Sigmoid colon (tissue), 7 donors: ENCODE measurements at places on chromosomes 13 and 19. TPM values are rescaled to one million over a fixed set of nuclear protein-coding genes. Genes with fewer than 3 reads are reported as not detected.

The IGLON5 gene
- not detected for polyA plus RNA-seq

The EPS8L1 gene
- 36.3 TPM for polyA plus RNA-seq

The IL27RA gene
- polyA plus RNA-seq, result 10.3 TPM

The IQCN gene
- 3.4 TPM for polyA plus RNA-seq

The PRR12 gene
- polyA plus RNA-seq, result 3.0 TPM

The GIPR gene
- polyA plus RNA-seq, result 0.69 TPM

GRCh38 chr19:46704379-46705076 lies 12.4 kb downstream of the PRKD2 start:
- H3K4me1 ChIP-seq, result no peaks in the 10 kb centered on the region
- H3K36me3 ChIP-seq, result peaks cover 82% of the 10 kb centered on the region
- H3K27ac ChIP-seq, result no peak overlapping the region
- no peaks in the 10 kb centered on the region for H3K27me3 ChIP-seq
- H3K4me3 ChIP-seq, result no peak overlapping the region

DNA sequence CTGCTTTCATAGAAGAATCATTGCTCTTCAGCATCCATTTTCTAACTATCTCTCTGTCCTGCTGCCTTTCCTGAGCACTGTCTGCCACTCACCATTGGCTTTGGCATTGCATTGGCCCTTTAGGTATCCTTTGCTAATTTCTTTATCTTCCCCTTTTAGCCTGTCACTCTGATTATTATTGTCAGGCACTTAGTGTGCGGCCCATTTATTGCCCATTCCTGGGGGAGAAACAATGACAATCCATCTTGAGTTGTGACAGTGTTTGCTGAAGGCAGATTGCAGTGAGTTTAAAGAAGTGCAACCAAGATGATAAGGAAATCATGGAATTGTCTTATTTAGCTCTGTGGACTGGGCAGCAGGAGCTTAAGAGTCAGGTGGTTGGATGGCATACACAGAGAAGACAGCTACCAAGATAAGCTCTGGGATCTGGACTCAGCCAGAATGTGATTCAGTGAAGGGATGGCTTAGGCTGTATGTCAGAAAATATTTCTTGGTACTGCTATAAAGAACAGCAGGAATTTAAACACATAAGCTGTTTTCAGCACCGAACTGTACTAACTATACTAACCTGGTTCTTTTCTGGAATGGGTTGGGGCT lies 25.3 kb downstream of the B3GLCT start:
- H3K27me3 ChIP-seq, result no peaks in the 10 kb centered on the region
- no peaks in the 10 kb centered on the region for H3K4me1 ChIP-seq
- H3K4me3 ChIP-seq, result no peak overlapping the region
- no peaks in the 10 kb centered on the region for H3K36me3 ChIP-seq
- H3K27ac ChIP-seq, result no peak overlapping the region
- DNase-seq, result no peak

DNA sequence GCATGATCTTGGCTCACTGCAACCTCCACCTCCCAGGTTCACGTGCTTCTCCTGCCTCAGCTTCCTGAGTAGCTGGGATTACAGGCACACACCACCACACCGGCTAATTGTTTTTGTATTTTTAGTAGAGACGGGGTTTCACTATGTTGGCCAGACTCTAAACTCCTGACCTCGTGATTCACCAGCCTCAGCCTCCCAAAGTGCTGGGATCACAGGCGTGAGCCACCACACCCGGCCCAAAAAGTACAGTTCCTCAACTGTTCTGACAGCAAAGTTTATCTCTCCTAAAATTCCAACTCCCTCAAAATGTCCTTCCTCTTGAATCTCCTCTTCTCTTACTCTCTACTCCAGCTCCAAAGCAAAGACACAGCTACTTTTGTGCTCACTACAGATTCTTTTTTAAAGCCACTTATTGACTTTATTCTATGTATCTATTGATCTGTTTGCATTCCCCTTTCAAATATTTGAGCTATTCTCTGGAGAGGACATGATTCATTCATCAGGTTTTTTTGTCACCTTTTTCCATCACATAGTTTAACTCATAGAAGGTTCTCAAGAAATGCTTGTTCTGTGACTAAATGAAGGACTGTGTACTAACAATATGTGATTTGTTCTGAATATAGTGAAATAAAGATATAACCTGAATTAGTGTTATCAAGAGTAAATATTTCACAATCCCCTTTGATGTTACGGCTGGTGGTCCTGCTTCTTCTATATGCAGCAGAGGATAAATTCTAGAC lies 142.2 kb downstream of the TBC1D4 start:
- no peaks in the 10 kb centered on the region for H3K27me3 ChIP-seq
- DNase-seq, result no peak
- H3K4me1 ChIP-seq, result no peaks in the 10 kb centered on the region
- H3K4me3 ChIP-seq, result no peak overlapping the region
- H3K27ac ChIP-seq, result no peak overlapping the region
- no peaks in the 10 kb centered on the region for H3K36me3 ChIP-seq

- no peak overlapping the region for H3K27ac ChIP-seq
- H3K4me1 ChIP-seq, result peaks cover 5% of the 10 kb centered on the region
- no peaks in the 10 kb centered on the region for H3K27me3 ChIP-seq
- no peaks in the 10 kb centered on the region for H3K36me3 ChIP-seq
- DNase-seq, result peak; percentile 73
Observed at GRCh38 chr19:38792250-38793111, 3.5 kb downstream of the LGALS7B start.

- H3K27me3 ChIP-seq, result no peaks in the 10 kb centered on the region
- no peaks in the 10 kb centered on the region for H3K36me3 ChIP-seq
- no peak for DNase-seq
- no peak overlapping the region for H3K4me3 ChIP-seq
- H3K4me1 ChIP-seq, result peaks cover 12% of the 10 kb centered on the region
- no peak overlapping the region for H3K27ac ChIP-seq
Observed at GRCh38 chr13:30453727-30454126, 12.0 kb downstream of the HMGB1 start.

GRCh38 chr19:55158848-55159749 lies 1.6 kb upstream of the TNNI3 start:
- no peak overlapping the region for H3K4me3 ChIP-seq
- no peak overlapping the region for H3K27ac ChIP-seq
- peaks cover 11% of the 10 kb centered on the region for H3K4me1 ChIP-seq
- DNase-seq, result no peak

GRCh38 chr13:109794095-109794494 lies 7.7 kb upstream of the IRS2 start:
- H3K4me1 ChIP-seq, result no peaks in the 10 kb centered on the region
- DNase-seq, result no peak
- H3K4me3 ChIP-seq, result no peak overlapping the region

GRCh38 chr19:10291554-10292205 lies 1.9 kb downstream of the ICAM5 start:
- H3K36me3 ChIP-seq, result no peaks in the 10 kb centered on the region
- H3K4me1 ChIP-seq, result no peaks in the 10 kb centered on the region
- no peak overlapping the region for H3K27ac ChIP-seq
- peak; percentile 59 for DNase-seq
- H3K4me3 ChIP-seq, result peak overlapping the region; percentile 9
- H3K27me3 ChIP-seq, result peaks cover 89% of the 10 kb centered on the region

GRCh38 chr19:51704626-51705025 lies 11.5 kb downstream of the SPACA6 start:
- no peak for DNase-seq
- H3K36me3 ChIP-seq, result no peaks in the 10 kb centered on the region

DNA sequence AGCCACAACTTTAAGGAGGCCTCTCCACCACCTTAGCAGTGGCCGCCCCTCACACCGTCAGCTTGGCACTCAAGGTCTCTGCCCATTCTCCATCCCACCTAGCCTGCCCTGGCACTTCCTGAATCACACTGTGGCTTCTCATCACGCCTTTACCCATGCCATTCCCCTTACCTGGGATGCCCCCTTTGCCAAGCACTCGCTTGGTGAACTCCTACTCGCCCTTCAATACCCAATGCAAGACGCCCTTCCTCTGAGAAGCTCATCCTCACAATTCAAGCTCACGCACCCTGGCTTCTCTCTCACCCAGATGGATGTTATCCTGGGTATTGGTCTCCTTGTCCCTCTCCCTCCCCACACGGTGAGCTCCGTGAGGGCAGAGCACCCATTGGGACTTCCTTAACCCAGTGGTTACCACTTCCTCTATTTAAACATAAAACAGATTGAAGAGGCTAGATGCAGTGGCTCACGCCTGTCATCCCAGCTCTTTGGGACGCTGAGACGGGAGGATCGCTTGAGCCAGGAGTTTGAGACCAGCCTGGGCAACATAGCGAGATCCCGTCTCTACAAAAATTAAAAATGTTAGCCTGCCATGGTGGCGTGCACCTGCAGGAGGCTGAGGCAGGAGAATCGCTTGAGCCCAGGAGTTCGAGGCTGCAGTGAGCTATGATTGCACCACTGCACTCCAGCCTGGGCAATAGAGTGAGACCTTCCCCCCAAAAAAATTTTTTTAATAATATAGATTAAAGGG lies 12.6 kb upstream of the SHD start:
- no peaks in the 10 kb centered on the region for H3K27me3 ChIP-seq
- no peak for DNase-seq
- no peak overlapping the region for H3K4me3 ChIP-seq
- no peaks in the 10 kb centered on the region for H3K4me1 ChIP-seq

DNA sequence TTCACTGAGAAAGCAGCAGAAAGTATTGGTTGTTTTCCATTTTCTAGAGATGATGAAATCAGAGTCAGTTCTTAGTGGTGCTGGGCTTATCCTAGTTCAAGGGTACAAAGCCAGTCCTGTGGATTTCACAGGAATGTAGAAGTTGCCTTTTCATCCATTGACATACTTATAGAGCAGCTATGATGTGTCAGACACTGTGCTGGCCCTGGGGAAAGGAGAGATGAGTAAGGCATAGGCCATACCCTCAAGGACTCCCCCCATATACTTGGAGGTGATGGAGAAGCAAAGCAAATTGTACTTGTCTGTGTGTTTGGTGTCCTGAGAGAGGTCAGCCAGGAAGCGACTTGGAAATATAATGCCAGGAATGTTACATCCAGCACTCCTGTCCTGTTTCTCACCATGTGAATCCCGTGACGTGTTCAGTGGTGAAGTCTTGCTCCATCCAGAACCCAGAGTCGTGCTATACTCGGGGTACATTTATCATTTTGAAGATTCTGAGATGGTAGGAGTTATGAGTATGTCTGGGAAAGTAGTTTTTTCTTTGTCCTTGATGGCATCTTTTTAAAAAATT lies 22.6 kb downstream of the ERCC5 start:
- no peaks in the 10 kb centered on the region for H3K27me3 ChIP-seq
- H3K4me3 ChIP-seq, result no peak overlapping the region
- peaks cover 7% of the 10 kb centered on the region for H3K4me1 ChIP-seq
- DNase-seq, result no peak

DNA sequence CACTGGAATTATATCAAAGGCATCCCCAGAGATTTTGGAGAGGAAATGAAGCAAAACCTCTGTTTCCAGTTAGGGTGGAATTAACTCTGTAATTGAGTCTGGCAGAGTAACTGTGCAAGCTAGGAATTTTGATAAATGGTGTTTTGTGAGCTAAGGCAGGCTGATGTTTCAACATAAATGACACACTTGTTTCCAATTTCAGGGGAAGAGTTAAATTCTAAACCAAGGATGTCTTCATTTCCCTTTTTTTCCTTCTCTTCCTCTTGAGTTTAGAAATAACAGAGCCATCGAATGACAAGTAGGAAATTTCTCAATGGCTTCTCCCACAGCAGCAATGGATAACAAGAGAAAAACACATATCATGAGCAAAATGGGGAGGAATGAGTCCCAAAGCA lies 131.2 kb downstream of the IRS2 start:
- DNase-seq, result no peak
- H3K4me3 ChIP-seq, result no peak overlapping the region
- H3K27me3 ChIP-seq, result no peaks in the 10 kb centered on the region
- H3K4me1 ChIP-seq, result no peaks in the 10 kb centered on the region

- peaks cover 5% of the 10 kb centered on the region for H3K4me1 ChIP-seq
- DNase-seq, result no peak
- H3K36me3 ChIP-seq, result no peaks in the 10 kb centered on the region
Observed at GRCh38 chr19:52536448-52536800, 9.0 kb downstream of the ZNF808 start.

- H3K36me3 ChIP-seq, result no peaks in the 10 kb centered on the region
- no peak overlapping the region for H3K4me3 ChIP-seq
- no peaks in the 10 kb centered on the region for H3K27me3 ChIP-seq
- no peaks in the 10 kb centered on the region for H3K4me1 ChIP-seq
- no peak for DNase-seq
Observed at GRCh38 chr13:103395139-103395538, 328.9 kb upstream of the SLC10A2 start.

DNA sequence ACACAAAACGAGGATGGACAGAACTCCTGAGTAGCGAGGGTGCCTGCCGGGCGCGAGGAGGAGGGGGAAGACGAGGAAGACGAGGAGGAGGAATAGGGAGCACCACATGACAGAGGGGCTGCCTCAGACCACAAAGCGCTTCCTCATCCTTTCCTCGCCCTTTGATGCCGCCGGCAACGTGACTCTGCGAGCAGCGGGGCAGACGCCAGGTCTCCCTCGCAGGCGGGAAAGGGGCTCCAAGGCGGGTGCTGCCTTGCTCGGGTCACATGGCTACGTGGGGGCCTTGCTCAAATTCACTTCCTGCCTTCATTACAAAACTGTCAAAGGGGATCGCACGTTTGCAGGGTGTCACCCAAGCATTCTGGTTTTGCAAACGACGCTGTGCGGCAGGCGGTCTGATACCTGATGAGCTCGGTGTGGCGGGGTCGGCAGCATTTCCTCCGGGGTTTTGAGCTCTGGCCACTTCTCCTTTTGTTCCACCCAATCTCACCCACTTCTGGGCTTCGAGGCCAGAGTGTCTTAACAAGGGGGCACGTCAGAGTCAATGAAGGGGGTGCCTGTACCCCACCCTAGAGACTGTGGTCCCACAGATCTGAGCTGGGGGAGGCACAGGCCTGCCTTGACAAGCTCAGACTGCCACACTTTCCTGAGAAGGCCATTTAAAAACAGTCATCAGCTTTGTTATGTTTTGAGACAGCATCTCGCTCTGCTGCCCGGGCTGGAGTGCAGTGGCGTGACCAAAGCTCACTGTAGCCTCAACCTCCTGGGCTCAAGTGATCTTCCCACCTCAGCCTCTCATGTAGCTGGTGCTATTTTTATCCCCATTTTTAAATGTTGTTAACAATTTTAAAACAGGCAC lies 14.9 kb downstream of the MAP2K2 start:
- no peak overlapping the region for H3K27ac ChIP-seq
- H3K27me3 ChIP-seq, result no peaks in the 10 kb centered on the region
- peaks cover 44% of the 10 kb centered on the region for H3K36me3 ChIP-seq

- peaks cover 18% of the 10 kb centered on the region for H3K4me1 ChIP-seq
- no peaks in the 10 kb centered on the region for H3K27me3 ChIP-seq
- no peak for DNase-seq
- H3K36me3 ChIP-seq, result peaks cover 19% of the 10 kb centered on the region
- H3K27ac ChIP-seq, result peak overlapping the region; percentile 86
- H3K4me3 ChIP-seq, result peak overlapping the region; percentile 94
Observed at GRCh38 chr19:39481229-39481545, 549 bp downstream of the TIMM50 start.

DNA sequence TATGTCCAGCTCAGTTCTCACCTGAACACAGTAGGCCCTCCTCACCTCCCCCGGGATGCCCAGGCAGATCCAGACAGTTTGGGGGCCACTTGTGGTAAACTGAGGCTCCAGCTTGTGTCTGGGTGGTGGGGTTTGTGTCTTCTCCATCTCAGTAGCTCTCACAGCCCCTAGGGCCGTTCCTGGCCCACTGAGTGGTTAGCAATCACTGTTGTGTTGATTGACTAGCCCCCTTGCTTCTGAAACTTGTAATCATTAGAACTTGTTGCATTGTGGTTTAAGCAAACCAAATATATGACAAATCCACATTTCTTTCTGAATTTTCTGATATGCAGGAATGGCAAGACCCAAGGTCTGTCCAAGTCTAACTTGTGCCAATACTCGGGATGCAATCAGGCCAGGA lies 13.9 kb upstream of the ZNF536 start:
- no peaks in the 10 kb centered on the region for H3K27me3 ChIP-seq
- DNase-seq, result no peak
- no peaks in the 10 kb centered on the region for H3K4me1 ChIP-seq
- no peak overlapping the region for H3K4me3 ChIP-seq
